ENCODE measurements at places on chromosomes 13 and 19.
A peak's percentile ranks its signal among the peaks of the same experiment; 100 is the strongest.

DNA sequence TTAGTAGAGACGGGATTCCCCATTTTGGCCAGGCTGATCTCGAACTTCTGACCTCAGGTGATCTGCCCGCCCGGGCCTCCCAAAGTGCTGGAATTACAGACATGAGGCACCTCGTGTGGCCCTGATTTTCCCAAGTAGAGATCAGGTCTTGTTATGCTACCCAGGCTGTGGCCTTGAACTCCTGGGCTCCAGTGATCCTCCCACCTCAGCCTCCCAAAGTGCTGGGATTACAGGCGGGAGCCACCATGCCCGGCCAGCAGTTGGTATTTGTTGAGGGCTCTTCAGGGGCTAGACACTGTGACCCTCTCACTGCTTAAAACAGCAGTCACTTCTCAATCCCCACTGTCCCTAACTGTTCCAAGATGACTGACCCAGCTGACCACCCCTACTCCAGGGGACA lies 8.5 kb upstream of the ELAVL3 start:
- no peak for DNase-seq

GRCh38 chr19:6674868-6675305 lies 4.9 kb upstream of the TNFSF14 start:
- DNase-seq: peak; percentile 83

DNA sequence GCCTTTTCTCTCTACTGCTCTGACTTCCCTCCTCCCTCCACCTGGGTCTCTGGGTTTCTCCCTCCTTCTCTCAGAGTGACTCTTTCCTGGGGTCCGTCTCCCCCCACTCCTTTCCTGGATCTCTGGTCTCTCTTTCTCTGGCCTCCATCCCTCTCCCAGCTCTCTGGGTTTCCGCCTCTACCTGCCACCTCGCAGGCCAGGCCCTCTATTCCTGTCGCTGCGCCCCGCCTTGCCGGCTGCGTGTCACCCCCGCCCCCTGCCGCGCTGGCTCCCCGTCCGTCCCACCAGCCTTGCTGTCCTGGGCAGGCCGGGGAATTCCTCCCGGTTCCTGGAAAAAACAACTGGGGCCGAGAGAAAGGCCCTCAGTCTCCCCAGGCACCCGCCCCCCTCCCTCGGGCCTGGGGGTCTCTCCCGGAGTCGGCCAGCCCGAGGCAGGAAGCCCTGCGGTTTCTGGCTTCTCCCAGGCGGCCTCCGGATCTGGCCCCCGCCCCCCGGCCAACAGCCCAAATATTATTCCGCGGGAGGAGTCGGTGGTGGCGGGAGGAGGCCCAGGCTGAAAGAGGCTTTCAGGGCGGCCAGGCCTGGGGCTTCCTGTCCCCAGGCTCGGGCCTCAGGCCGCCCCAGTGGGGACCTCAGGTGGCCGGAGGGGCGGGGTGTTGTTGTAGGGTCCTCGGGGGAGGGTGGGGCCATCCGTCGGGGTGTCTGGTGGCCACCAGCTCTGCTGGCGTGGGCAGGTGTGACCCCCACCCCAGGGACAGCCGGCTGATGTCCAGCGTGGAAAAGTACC lies 9.3 kb downstream of the IRF2BP1 start:
- DNase-seq: peak; percentile 13

DNA sequence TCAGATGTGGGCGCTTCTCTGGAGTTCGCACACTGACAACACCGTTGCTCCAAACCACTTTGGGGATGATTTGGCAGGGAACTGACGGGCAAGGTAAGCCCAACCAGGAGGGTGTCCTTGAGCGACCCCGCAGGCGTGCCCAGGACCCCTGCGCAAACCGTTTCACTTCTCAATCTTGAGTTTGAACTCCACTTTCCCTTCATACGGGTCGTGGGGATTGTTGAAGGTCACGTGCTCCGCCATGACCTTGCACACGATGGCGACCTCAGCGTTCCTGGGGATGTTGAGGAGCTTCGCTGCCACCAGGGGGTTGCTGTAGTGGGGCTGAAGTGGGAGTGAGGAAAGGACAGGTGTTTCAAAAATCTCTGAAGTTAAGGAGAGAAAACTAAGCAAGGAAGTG lies 8.8 kb downstream of the ATP4B start:
- DNase-seq: no peak

DNA sequence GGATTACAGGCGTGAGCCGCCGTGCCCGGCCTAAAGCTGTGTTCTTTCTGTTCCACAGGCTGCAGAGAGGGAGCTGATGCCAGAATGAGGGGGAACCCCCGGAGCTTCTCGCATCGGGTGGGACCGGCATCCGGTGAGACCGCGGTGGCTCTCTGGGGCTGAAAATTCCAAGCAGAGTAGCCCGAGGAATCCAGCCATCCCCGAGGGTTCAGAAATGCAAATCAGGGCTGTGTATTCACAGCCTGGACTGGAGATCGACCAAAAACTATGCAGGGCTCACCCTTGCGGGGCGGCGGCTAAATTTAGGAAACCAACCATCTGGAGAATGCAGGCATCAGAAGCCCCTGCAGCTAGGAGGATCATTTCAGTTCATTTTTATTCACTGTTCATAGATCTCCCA lies 99.2 kb downstream of the GNG7 start:
- no peak for DNase-seq

DNA sequence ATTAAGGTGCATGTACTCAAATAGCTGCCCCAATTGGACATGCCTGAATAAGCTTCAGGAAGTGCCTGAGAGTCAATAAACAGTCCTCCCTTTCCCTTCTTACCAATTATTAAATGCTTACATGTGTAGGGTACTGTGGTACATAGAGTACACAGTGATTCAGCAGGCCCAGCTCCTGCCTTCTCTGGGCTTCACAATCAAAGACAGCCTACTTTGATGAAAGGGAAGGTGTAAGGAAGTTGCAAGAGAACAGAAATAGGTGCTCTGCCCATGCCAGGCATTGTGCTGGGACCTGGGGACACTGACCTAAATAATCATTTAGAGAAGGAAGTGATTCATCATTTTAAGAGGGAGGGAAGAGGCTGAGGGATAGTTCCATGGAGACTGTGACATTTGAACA lies 17.2 kb downstream of the FRY start:
- DNase-seq: no peak

GRCh38 chr13:73873940-73874830 lies 260.0 kb downstream of the KLF12 start:
- DNase-seq: no peak

Measured in CD4-positive, alpha-beta T cell treated with Interleukin-12 subunit alpha and Interleukin-12 subunit beta, for 1 hour (primary cell).